GM03348 (cell line): ENCODE measurements at places on chromosomes 7 and 10.
A peak's percentile ranks its signal among the peaks of the same experiment; 100 is the strongest.

- no peak for DNase-seq
Measured at GRCh38 chr7:115680921-115681320, 349.6 kb downstream of the TFEC start.

DNA sequence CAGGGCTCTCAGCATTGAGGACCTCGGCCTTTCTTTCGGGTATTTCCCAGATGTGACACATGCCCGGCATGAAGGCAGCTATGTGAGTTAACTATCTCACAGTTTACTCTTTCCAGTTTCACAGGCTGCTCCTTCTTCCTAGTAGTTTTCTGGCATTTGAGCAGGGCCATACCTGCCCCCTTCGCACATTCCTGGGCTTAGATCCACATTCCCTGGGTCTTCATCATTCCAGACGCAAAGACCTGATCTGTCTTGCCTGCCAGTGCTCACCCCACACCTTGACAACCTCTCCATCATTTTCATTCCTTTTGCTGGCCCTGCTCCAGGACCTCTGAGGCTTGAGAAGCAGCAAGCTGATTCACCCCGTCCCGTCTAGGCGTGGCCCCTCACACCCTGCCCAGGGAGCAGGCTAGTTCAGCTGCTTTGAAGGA, 227.5 kb downstream of the WDR11 start:
- DNase-seq: no peak

GRCh38 chr10:6491841-6492609, 88.1 kb downstream of the PRKCQ start:
- DNase-seq: no peak

- no peak for DNase-seq
Measured at GRCh38 chr7:133645884-133646391, 393.1 kb downstream of the EXOC4 start.

DNA sequence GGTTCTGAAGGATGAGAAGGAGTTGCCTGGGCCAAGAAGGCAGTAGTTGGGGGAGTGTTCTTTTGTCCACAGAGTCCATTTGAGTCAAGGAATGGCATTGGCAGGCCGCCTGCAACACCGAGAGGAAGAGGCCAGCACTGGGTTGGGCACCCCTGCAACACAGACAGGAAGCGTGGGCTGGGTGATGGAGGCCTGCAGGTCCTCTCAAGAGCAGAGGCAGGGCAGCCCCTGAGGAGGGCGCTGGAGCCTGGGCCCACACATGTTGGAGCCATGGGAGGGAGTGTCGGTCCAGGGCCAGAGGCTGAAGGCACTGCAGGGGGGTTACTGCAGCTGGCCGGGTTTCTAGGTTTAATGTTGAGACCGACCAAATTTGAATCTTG, 137.3 kb downstream of the PTPN20 start:
- peak; percentile 31 for DNase-seq

GRCh38 chr10:72274213-72274729, 547 bp downstream of the DDIT4 start:
- DNase-seq: peak; percentile 50

GRCh38 chr7:3730276-3730675, 429.2 kb downstream of the SDK1 start:
- DNase-seq: no peak

DNA sequence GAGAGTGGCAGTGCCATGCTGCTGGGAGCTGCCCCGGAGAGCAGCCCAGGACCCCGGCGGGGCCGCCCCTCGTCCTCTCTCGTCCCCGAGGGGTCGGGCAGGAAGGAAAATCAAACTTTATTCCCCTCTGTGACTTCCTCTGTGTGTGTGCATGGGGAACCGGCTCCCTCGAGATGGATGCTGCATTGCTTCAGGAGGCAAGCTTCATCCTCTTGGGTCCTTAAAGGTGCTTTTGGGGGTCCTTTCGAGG, 726 bp downstream of the MCU start:
- DNase-seq: no peak

DNA sequence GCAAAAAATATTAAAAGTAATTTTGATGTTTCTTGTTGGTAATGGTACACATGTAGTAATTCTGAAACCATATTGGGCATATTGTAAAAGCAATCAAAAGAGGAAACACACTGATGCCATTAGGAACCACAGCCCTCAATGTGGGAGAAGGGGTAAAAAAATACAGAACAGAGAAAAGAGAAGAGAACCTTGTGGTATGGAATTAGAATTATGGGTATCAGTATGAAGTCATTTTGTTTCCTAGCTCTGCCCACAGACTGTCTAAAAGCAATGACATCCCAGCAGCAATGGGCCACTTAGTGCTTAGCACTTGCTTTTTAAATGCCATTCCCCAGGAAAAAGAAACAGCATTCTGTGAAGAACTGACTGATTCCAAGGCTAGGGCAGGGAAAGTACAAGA, 61.5 kb downstream of the CPVL start:
- no peak for DNase-seq

GRCh38 chr10:91613411-91614187, 19.3 kb downstream of the PPP1R3C start:
- peak; percentile 74 for DNase-seq

DNA sequence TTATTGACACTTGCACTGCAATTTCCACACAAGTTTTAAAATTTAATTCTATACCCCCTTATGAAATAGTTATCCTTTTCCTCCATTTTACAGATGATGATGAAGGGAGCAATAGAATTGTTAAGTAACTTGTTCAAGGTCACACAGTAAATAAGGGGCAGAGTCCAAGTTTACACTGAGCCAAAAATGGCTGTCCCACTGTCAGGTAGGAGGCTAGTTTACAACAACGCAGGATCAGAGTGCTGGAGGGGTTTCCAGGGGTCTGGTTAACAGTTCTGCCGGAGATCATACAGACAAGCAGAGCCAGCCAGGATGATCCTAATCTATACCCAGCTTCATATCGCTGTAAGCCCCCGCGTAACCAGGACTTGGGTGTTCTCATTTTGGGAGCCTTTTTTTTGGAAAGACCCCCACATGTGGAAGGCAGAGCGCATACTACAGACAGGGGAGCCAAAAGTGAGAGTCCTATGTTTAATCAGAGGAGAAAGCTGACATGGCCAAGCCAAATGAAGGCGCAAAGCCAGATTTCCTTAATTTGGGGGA, 524 bp upstream of the UNC5B start:
- no peak for DNase-seq

GRCh38 chr10:82390866-82391658, 516.1 kb downstream of the NRG3 start:
- DNase-seq: no peak

- no peak for DNase-seq
Measured at GRCh38 chr10:80518143-80518806, 19.4 kb upstream of the SH2D4B start.

- no peak for DNase-seq
Measured at GRCh38 chr10:25651534-25651933, 282.5 kb upstream of the MYO3A start.

DNA sequence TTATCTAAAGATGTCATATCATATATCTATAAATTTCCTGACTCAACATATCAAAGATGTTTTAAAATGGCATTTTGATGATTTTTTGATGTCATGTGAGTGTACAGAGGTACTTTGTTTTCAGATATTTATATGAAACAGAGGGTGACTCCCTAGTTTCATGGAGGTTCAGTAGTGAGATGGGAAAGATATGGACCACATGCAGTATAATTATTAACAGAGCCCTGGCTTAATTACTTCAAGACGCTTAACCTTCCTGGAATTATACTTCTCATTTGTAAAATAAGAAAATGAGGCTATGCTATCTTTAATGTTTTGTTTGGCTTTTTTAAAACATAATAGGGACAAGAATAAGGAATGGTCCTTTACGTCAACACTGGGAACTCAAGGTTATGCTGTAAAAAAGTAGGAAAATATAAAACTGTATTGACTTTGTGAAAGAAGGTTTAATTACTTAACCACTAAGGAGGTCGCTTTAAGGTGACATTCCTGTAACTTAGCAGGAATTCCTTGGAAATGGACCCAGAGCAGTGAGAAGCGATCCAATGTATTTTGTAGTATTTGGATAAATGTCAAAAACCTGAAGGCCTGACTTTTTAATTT, 821.0 kb upstream of the IGFBP3 start:
- no peak for DNase-seq

GRCh38 chr7:45988405-45989057, 67.5 kb upstream of the IGFBP3 start:
- no peak for DNase-seq

DNA sequence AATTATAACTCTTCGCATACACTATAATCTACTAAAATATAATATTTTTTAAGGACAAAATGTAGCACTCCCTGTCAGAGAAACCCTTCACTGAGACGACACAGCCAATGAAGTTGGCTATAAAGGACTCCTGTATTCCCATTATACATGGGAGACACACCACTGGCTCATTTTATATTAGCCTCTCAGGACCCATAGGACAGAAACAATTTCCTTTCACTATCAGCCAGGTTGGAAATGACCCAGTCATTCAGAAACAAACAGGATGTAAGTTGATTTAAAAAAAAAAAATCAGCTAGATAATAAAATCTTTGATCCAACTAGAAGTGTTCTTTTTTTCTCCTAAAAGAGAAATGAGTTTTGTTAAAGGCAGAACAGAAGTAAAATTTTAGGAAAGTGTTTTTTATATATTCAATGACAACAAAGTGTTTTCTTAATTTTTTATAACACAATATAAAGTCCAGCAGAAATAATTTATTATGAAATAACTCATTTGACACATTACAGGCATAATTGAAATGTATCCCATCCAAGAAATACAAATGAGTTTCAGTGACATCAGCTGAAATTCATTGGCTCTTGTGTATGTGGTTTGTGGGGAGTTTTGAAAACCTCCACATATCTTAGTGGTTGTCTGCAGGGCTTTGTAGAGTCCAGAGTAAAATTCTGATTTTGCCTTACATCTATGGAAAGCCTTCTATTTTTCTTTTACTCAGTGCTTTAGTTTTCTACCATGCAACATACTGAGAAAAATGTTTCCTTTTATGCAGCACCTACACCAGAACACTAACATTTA, 64.1 kb downstream of the CTTNBP2 start:
- DNase-seq: no peak

GRCh38 chr7:74083928-74084721, 521 bp downstream of the LIMK1 start:
- DNase-seq: peak; percentile 78

DNA sequence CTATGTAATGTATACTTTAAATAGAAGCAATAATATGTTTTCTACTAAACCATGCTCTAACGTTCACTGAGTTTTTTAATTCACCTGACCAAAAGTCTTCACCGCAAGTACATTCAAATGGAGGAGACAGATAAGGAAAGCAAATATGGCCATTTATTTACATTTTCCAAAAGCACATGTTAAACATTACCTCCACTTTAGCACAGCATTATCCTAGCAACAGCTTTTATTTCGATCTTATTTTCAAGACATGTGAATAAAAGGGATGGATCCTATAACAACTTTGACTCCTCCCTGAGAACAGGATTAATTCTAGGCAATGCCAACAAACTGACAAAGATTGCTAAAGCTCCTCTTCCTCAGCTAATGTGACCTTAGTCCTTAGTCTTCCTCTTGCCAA, 11.5 kb upstream of the GRM8 start:
- DNase-seq: no peak

DNA sequence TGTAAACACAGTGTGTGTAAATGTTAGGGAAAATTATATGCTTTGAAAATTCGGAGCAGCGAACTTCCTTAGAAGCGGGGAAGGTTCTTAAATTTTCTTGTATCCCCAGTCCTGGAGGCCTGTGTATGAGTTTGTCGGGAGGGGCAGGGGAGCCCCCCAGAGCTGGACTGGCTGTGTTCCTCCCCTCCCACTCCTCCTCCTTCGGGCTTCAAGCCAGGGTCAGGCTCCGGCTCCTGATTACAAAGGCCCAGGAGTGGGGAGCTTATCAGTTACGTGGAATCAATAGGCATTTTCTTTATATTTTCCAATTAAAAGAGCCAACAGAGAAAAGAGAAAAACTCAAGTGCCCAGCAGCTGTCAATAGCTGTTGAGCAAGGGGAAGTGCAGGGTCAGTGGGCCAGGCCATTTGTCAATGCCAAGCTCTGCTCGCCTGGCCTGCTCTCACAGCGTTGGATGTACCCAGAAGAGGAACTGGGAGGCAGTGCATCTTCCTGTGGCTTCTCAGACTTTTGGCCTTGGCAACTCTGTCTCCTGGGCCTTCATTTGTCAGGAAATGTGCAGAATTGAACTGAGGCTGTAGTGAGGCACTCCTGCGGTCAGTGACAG, 156.9 kb upstream of the PCBD1 start:
- no peak for DNase-seq

- DNase-seq: no peak
Measured at GRCh38 chr10:61323726-61324125, 129.5 kb downstream of the TMEM26 start.

- peak; percentile 13 for DNase-seq
Measured at GRCh38 chr7:91850455-91850854, 30.0 kb downstream of the MTERF1 start.

GRCh38 chr7:47424523-47424922, 157.4 kb downstream of the TNS3 start:
- no peak for DNase-seq

DNA sequence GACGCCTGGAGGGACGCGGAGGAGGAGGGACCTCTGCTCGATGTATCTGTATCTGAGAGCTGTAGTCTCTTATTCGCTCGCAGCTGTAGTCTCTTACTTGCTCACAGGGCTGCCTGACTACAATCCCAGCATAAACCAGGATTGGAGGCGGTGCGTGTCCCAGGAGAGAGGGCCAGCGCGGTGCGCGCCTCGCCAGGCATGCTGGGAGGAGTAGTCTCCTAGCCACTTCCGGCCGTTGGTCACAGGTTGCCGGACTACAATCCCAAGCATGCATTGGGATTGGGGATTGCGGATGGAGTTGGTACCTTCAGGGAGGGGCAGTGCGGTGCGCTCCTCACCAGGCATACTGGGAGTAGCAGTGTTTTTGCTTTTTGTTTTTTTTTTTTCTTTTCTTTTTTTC, 421.7 kb upstream of the NUPR2 start:
- DNase-seq: no peak

- no peak for DNase-seq
Measured at GRCh38 chr7:23343806-23344475, 44.8 kb downstream of the MALSU1 start.

GRCh38 chr10:22320591-22321155, at the start of gene BMI1:
TSS of gene BMI1 (plus strand) at chr10:22321099. CDS start at chr10:22326450, 5,351 bp downstream.
- DNase-seq: peak; percentile 93

DNA sequence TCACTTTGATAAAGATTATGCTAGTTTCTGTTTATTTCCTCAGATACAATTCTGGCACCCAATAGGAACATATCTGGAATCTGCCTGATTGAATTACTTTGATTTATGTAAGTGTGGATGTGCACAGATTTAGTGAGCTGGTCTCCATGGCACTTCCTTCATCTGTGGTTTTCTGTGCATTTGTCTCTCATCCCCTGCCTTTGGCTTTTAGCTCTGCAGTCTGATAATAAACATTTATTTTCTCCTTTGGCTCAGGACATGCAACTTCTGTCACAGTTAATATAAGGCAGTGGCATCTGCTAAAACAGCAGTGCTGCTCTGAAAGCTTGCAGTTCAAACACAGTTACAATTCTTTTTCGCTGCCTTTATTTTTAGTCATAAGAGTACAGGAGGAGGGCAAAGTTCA, 273.7 kb upstream of the CHRM2 start:
- no peak for DNase-seq

- DNase-seq: no peak
Measured at GRCh38 chr10:119245272-119245671, 37.9 kb downstream of the GRK5 start.

- DNase-seq: no peak
Measured at GRCh38 chr7:30992414-30992813, 28.7 kb downstream of the GHRHR start.
